ENCODE measurements at places on chromosomes 2 and 18.

DNA sequence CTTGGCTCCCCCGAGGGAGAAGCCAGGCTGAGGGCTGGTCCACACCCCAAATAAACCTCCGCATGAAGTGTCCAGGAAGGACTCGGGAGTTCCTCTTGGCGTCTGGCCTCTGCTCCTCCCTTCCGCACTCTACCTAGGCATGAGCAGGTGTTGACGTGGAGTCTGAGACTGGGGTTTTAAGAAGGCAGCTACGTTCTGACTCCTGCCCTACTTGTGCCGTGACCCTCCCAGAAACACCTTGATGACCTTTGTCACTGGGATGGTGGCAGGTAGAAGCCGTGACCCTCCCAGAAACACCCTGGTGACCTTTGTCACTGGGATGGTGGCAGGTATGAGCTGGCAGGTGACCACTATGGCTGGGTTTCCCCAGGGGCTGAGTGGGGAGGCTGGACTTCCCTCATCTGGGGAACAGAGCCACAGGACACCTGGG lies 54.8 kb downstream of the HS6ST1 start:
- DNase-seq: no peak

GRCh38 chr18:57434536-57435494 lies at the start of gene ONECUT2:
ONECUT2 (plus strand) TSS chr18:57435374; CDS start chr18:57435717, 343 bp downstream.
- DNase-seq: peak; percentile 77

GRCh38 chr18:26021061-26021754 lies 69.2 kb downstream of the SS18 start:
- DNase-seq: no peak

- DNase-seq: no peak
Observed at GRCh38 chr2:28674713-28675068, 76.9 kb upstream of the PPP1CB start.

DNA sequence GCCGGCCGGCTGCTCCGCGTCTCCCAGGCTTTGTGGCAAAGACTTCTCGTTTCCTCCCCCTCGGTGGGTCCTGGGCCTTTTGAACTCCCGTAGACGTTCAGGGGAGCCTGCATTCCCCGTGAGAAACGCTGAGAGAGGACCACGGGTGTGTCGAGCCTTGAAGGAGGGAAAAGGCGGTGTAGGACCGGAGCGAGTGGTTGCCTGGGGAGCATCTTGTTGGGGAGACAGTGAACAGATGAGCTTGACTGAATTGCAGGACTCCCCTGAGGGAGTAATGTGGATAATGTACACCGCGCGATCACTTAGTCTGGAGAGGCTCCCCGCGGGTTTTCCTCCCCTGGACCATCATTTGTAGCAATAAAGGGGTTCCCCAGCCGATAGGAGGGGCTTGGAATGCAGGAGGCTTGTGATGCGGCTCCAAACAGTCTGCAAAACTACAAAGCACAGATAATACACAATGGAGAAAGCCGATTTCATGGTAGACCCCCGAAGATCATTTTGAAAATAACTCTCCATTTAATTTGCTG lies 769 bp downstream of the ALMS1 start:
- DNase-seq: no peak

GRCh38 chr18:48703028-48703386 lies 164.2 kb downstream of the CTIF start:
- no peak for DNase-seq

DNA sequence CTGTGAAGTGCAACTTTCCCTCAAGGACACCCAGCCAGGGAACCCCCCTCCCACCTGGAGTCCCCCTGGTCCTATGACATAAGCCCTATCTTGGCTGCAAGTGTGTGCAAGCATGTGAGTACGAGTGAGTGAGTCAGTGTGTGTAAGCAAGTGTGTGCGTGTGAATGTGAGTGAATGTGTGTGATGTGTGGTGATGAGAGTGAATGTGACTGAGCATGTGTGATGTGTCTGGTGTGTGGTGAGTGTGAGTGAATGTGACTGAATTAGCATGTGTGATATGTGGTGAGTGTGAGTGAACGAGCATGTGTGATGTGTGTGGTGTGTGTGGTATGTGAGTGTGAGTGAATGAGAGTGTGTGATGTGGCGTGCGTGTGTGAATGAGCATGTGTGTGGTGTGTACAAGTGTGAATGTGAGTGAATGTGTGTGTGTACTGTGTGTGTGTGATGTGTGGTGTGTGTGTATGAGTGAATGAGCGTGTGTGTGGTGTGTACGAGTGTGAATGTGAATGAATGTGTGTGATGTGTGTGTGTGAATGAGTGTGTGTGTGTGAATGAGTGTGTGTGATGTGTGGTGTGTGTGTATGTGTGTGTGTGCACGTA lies 68.8 kb upstream of the SMAD7 start:
- no peak for DNase-seq

DNA sequence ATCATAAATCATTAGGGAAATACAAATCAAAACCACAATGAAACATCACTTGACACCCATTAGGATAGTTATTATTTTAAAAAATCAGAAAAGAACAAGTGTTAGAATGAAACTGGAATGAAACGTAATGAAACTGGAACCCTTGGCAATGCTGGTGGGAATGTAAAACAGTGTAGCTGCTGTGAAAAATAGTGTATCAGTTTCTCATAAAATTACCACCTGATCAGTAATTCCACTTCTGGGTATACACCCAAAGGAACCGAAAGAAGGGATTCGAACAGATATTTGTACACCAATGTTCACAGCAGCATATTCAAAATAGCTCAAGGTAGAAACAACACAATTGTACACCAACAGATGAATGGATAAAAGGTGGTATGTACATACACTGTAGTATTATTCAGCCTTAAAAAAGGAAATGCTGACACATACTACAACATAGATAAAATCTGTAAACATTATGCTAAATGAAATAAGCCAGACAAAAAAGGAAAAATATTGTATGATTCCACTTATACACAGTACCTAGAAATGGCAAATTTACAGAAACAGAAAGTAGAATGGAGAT lies 27.0 kb downstream of the ROCK1 start:
- DNase-seq: no peak

GRCh38 chr18:48553236-48553635 lies 14.4 kb downstream of the CTIF start:
- no peak for DNase-seq

DNA sequence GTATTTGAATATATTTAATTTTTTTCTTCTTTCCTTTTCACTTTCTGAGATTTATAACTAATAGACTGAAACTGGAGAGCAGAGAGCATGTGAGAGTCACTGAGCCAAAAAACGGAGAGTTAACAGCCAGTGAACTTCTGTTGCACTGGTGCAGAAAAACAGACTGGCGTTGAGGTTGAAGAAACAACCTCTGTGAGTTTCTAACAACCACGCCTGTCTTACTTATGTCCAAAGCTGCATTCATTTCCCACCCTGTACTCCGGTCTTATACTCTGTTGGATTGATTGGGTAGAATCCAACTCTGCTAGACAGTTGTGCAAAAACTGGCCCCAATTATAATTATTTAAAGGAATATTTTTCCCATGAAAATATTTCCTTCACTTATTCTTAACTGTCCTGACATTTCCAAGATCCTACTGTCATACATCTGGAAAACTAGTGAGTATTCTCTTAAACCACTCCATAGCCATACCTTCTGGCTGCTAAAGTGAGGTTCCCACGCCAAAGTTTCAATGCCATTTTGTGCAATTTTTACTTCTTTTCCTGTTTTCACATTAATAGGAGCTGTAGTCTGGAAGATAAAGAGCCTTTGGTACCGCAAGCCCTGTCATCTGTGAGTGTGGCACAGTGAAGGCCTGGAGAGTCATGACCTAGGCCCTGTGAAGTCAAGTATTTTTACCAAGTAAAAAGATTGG lies 9.4 kb downstream of the CYP1B1 start:
- no peak for DNase-seq

DNA sequence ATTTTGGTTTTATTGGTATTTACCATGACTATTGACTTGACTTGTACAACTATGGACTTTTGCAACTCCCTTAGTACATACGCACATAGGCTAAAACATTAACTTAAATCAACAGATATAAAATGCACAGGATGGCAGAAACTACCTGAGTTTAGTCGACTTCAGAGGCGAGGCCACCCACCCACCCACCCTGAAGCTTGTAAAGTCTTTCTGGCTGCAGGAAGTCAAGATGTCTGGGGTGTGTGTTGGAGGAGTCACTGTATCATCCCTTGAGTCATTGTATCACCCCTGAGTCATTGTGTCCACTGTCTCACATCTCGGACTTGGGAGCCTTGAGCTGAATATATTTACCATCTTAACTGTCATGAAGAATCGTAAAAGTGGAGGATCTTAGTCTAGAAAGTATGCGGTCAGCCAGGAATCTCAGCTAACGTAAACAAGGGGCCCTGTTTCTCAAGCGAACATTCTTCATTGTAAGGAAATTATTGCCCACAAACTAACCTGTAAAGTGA lies 140.0 kb upstream of the ST6GAL2 start:
- DNase-seq: no peak

GRCh38 chr2:121532894-121533293 lies 2.2 kb downstream of the RNU4ATAC start:
- no peak for DNase-seq

DNA sequence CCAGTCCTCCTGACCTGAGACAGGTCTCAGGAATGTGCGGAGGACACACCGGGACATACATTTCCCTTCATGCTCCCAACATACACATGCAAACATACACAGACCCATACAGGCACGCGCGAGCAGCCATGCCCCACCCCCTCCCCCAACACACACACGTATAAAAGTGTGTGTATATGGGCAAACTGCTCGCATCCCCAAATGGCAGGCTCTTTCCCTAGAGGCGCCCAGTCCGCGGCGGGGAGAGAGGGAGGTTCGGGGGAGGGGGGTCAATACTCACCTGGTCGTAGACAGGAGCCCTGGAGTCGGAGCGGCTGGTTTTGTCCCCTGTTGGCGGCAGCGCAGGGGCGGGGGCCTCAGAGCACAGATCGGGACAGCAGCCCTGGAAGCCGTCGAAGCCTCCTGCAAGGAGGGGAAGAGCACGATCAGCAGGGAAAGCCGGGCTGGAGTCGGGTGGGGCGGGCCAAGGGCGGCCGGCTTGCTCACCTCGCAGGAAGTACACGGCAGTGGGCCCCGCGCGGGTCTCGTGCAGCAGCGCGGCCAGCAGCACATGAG lies 682 bp downstream of the DUSP2 start:
- DNase-seq: no peak

GRCh38 chr2:50513724-50514123 lies 518.2 kb downstream of the NRXN1 start:
- DNase-seq: no peak

GRCh38 chr2:236507393-236508085 lies 62.1 kb upstream of the ACKR3 start:
- peak; percentile 54 for DNase-seq

- DNase-seq: no peak
Observed at GRCh38 chr18:37385846-37386778, 179.5 kb downstream of the CELF4 start.

GRCh38 chr2:224994242-224994823 lies 47.9 kb downstream of the DOCK10 start:
- no peak for DNase-seq

- DNase-seq: no peak
Observed at GRCh38 chr2:113278073-113278741, 514 bp downstream of the PAX8 start.

DNA sequence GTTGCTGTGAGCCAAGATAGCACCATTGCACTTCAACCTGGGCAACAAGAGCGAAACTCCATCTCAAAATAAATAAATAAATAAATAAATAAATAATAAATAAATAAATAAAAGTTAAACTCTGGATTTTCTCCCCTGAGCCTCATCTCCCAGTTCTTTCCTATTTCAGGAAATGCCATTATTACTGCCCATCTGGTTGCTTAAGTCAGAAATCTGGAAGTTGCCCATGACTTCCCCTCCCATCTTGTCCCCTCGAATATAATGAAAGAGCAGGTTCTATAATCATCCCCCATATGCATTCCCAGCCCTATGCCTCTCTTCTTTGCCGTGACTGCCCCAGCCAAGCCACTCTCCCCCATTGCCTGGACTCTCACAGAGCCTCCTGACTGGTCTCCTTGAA lies 4.2 kb upstream of the PSD4 start:
- DNase-seq: peak; percentile 24

DNA sequence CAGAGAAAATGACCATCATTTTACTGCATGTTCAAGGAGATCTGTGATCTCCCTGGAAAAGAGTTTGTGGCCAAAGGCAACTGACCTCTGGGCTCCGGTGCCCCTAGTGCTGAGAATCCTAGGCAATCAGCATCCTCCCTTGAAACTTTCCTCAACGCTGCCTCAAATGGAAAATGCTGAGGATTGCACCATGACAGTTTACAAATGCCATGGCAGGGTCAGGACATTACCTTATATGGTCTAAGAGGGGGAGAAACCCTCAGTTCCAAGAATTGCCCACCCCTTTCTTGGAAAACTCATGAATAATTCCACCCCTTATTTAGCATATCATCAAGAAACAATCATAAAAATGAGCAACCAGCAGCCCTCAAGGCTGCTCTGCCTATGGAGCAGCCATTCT lies 48.3 kb downstream of the ALPK2 start:
- no peak for DNase-seq

DNA sequence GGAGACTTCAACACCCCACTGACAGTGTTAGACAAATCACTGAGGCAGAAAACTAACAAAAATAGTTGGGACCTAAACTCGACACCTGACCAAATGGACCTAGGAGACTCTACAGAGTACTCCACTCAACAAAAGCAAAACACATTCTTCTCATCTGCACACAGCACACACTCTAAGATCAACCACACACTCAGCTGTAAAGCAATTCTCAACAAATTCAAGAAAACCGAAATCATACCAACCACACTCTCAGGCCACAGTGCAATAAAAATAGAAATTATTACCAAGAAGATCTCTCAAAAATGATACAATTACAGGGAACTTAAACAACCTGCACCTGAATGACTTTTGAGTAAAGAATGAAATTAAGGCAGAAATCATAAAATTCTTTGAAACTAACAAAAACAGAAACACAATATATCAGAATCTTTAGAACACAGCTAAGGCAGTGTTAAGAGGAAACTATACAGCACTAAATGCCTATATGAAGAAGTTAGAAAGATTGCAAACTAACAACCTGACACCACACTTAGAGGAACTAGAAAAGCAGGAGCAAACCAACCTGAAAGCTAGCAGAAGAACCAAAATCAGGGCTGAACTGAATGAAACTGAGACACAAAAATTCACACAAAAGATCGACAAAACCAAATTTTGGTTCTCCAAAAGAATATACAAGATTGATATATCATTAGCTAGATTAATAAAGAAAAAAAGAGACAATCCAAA lies 46.3 kb downstream of the RTTN start:
- no peak for DNase-seq

DNA sequence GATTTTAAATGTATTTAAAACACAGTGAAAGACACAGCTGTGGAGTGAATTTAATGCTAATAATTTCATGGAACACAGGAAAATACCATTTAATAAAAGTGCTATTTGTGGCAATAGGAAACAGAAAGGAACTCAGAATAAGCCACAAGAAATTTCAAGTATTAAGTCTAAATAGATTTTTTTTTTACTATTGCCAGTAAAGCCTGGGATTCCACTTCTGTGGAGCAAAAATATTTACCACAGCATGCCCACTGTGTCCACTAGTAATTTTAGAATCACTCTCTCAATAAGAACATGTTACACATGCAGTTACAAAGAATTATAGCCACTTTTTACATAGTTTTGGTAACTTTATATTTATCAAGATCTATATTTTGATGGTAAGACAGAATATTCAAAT lies 17.2 kb downstream of the KCTD18 start:
- DNase-seq: no peak
